ENCODE measurements at places on chromosomes 3 and 15. TPM values are rescaled to one million over a fixed set of nuclear protein-coding genes. Genes with fewer than 3 reads are reported as not detected.
A peak's percentile ranks its signal among the peaks of the same experiment; 100 is the strongest.

ATP2C1 gene
- polyA plus RNA-seq, result 33.0 TPM

TMEM40 gene
- polyA plus RNA-seq, result not detected

IMPG2 gene
- polyA plus RNA-seq, result 0.05 TPM

RTP4 gene
- not detected for polyA plus RNA-seq

PCNP gene
- polyA plus RNA-seq, result 85.3 TPM

TNFSF10 gene
- 0.52 TPM for polyA plus RNA-seq

PCSK6 gene
- polyA plus RNA-seq, result 19.3 TPM

C3orf85 gene
- not detected for polyA plus RNA-seq

TRIM42 gene
- polyA plus RNA-seq, result not detected

- no peak for DNase-seq
Observed at GRCh38 chr3:36149447-36149865, 230.8 kb upstream of the STAC start.

DNA sequence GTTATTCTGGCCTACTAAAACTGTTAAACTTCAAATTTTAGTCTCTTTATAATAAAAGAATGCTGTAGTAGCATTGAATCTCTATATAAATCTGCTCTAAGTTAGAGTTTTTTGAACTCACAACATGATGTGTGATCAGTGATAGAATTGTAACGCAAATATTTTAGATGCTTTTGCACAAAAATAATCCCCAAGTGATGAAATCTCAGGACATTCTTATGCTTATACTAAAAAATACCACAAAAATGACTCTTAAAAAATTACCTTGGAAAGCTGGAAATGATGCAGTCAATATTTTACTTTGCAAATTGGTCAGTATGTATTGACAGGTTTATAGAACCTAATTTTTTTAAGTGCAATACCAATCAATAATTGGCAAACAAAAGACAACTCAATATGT is 375.3 kb downstream of the TBC1D5 start:
- no peak for DNase-seq

DNA sequence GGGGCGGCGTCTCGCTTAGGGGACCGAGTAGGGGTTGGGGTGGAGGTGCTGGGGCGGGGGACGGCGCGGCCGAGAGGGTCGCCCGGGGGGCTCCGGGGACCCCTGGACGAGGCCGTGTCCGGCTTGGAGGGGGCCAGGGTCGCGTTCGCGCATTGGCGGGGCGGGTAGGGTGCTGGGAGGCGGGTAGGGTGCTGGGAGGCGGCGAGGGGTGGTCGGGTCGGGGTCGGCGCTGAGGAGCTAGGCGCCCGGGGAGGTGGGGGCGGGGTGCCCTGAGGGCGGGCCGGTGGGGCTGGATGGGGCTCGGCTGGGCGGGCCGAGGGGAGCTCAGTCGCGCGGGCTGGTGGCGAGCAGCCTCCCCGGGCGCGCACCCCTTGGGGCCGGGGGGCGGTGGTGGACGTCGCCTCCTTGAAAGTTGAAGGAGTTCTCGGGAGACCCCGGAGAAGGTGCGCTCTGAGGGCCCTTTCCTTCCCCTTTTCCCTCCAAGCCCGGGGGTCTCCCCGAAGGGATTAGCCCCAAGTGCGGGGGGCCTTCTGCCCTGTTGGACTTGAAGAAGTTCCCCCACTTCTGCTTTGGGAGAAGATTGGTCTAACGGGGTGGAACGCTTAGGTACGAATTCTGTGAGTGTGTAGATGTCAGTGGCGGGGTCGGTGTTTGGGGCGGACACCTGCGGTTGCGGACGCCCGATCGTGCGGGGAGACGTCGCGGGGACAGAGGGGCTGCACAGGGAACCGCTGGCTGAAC is 543 bp downstream of the MEF2A start:
- peak; percentile 52 for DNase-seq

DNA sequence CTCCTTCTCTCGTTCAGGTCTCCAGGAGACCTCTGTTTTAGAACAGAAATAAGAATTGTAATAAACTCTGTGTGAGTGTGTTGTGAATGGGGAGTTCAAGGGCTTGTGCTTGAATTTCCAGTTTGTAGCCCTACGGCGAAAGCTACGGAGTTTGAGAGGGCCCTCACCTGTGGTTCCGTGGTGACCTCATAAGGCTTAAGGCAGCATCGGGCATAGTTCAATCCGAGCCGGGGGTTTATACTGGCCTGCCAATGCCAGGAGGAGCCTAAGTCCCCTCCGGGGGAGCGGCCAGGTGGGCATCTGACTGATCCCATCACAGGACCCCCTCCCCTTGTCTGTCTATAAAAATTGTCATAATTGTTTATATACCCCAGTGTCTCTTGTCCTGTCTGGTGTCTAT is 43.7 kb downstream of the ZBTB11 start:
- no peak for DNase-seq

DNA sequence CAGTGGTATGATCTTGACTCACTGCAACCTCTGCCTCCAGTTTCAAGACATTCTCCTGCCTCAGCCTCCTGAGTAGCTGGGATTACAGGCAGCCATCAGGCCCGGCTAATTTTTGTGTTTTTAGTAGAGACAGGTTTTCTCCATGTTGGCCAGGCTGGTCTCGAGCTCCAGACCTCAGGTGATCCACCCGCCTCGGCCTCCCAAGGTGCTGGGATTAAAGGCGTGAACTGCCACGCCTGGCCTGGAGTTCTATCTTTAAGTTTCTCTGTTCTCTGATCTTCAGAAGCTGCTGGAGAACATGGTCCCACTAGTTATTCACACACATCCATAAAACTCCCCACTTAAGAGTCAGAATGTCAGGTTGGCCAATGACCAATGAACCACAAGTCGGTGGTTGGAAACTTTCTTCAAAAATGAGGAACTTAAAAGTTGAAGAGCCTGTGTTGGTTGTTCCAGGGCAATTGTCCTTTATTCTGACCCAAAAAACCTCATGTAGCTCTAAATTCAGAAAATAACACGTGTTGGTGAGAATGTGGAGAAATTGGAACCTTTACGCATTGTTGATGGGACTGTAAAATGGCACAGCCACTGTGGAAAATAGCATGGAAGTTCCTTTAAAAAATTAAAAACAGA is 55.9 kb upstream of the PIK3CB start:
- DNase-seq, result no peak

GRCh38 chr3:11379238-11379823 is 107.1 kb downstream of the ATG7 start:
- DNase-seq, result no peak

DNA sequence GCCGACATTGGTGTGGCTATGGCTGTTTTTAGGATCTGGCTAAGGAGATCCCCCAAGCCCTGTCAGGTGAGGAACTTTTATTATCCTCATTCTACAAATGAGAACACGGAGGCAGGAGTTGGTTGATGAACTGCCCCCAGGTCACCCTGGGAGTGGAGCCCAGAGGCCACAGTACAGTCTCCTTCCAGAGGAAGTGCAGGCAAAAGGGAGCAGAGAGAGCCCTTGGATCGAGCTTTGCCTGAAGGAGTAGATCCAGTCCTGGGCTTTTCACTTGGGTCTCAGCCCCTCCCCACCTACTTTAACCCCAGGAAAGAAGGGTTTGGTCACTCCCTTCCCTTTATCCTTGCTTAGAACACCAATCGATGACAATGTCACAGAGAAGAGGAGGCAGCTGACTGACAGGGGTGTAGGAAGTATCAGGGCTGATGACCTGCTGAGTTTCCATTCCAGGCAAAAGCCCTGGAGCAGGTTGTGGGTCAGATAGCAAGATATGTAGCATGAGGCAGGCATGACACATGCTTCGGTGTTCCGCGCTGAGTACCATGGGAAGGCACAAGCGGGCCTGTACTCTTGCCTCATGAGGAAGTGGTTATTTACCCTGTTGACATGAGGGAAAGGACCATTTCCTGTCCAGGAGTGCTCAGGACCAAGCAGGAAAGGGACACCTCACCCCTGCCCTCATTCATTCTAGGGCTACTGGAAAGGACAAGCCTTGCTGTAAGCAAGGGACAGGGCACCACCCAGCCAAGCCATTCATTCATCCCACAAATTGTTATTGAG is 5.8 kb upstream of the PLA2G4D start:
- no peak for DNase-seq

DNA sequence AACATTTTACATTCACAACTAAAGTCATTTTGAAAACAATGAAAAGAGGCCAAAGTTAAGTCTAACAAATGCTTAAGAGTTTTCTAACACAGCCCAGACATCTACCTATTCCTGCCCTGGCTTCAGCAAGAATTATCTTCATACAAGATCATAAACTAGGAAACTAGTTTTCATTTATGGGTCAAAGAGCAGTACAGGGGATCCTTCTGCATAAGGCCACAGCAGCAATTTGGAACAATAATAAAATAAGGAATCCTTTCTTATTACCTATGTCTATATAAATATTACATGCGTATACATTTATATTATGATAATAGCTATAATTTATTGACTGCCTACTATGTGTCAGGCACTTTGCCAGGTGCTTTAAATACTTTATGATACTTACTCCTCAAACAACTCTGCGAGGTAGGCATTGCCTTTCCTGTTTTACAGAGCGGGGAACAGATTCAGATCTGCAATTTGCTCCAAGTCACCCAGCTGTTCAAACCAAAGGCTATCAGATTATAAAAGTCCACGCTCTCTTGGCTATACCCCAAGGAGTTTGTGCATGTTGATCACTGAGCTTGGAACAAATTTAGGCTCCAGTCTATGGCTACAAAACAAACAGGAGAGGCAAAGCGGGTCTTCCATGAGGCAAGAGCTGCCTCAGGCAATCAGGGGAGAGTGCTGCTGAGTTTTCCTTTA is 196.4 kb downstream of the RORA start:
- DNase-seq, result no peak

- no peak for DNase-seq
Observed at GRCh38 chr3:54858093-54858785, 69.6 kb downstream of the LRTM1 start.

- no peak for DNase-seq
Observed at GRCh38 chr3:127077068-127077467, 94.2 kb downstream of the PLXNA1 start.

- no peak for DNase-seq
Observed at GRCh38 chr3:7920211-7920610, 581.4 kb upstream of the LMCD1 start.

- DNase-seq, result peak; percentile 28
Observed at GRCh38 chr3:159828542-159828943, 160.1 kb upstream of the IL12A start.

DNA sequence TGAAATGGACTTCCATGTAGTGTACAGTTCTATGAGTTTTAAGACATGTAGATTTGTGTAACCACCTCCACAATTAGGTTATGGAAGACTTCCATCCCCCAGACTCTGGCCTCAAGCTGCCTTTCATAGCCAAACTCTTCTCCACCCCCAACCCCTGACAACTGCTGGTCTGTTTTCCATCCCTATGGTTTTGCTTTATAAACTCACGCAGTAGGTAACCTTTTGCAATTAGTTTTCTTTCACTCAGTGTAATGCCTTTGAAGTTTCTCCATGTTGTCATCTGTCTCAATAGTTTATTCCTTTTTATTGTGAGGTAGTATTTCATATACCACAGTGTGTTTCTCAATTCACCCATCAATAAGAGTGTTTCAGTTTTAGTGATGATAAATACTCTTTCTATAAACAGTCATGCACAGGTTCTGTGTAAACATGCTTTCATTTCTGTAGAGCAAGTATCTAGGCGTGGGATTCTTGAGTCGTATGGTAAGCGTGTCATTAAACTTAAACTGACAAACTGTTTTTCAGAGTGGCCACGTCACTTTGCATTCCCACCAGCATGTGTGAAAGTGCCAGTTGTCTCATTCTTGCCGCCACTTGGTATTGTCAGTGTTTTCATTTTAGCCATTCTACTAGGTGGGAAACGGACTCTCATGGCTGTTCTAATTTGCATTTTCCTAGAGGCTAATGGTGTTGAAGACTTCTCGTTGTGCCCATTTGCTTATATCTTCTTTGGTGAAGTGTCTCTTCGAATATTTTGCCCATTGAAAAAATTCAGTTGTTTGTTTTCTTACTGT is 47.3 kb upstream of the ALDH1A3 start:
- DNase-seq, result no peak

DNA sequence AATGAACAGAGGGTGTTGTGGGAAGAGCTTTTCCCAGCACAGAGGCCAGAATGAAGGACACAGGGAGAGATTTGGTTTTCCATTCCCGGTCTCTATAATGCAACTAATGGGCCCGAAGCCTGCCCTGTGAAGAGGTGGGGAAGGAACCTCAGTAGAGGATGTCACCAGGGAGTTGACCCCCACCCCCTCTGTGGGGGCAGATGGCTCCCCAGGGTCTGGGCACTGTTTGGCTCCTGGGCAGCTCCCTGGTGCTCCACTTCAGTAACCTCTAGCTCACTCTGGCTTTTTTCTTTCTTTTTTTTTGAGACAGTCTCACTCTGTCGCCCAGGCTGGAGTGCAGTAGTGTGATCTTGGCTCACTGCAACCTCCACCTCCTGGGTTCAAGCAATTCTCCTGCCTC is 109.1 kb upstream of the DLG1 start:
- DNase-seq, result no peak

- DNase-seq, result no peak
Observed at GRCh38 chr3:169430707-169431404, 232.7 kb downstream of the MECOM start.

- no peak for DNase-seq
Observed at GRCh38 chr3:24195504-24196230, 250.6 kb downstream of the NR1D2 start.

DNA sequence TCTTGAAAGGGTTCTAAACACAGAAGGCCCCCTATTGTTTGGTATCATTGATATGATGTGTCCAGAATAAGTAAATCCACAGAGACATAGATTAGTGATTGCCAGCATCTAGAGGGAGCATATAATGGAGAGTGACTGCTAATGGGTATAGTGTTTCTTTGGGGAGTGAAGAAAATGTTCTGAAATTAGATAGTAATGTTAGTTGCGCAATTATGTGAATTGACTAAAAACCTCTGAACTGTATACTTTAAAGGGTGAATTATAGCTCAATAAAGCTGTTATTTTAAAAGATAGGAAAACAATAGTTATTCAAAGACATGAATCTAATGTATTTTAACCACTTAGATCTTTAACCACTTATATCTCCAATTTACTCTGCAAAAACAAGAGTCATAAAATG is 6.0 kb downstream of the SPICE1 start:
- DNase-seq, result no peak
